RPMI7951 (cell line): ENCODE measurements at places on chromosomes 12 and 14. TPM values are rescaled to one million over a fixed set of nuclear protein-coding genes. Genes with fewer than 3 reads are reported as not detected.

DNA sequence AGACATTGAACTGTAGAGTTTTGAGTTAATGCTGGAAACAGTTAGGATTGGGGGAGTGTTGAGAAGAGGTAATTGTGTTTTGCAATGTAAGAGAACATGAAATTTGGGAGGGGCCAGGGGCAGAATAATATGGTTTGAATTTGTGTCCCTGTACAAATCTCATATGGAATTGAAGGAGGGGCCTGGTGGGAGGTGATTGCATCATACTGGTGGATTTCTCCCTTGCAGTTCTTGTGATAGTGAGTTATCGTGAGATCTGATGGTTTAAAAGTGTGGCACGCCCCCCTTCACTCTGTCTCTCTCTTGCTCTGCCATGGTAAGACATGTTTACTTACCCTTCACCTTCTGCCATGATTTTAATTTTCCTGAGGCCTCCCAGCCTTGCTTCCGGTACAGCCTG lies 876.0 kb upstream of the FBXO33 start:
- DNase-seq, result no peak

DNA sequence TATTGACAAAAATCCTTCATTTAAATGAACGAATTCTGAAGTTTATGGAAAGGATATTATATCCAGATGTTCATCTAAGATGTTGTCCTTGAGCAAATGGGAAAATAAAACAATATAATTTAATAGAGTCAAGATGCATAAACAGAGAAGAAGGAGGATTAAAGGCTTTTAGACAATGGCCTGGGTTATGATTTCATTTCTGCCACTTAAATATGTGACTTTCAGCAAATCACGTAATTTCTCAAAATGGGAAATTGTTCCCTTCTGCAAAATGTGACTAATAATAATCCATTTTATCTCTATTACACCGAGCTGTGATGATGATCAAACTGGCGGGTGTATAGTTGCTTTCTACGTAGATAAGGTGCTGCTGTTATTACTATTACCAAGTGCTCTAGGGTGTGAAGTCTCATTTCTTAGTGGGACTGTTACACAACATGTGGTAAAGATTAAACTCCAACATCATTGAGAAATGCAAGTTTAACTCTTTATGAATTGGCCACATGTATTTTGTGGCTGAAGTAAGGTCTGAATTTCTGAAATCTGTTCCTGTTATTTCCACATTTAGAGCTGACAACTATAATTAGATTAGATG lies 157.0 kb downstream of the MYRFL start:
- no peak for DNase-seq

DNA sequence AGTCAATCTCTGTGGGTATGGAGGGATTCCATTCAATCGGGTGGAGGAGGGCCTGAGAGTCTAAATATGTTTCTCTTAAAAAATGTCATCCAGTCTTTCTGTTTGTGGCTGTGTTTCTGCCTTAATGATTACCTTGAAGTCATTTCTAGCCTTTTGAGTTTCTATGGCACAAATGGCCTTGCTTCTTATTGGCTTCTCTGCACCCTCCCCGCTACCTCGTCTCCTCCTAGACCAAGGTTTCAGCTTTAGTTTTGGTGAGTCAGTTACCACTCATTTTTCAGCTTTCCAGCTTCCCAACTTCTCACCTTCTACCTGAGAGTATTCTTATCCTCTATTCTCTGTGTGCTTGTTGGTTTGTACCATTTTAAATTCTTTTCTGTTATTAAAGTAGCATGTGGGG lies 159.2 kb downstream of the SYNE2 start:
- DNase-seq, result no peak

GRCh38 chr12:57965766-57966165 lies 24.4 kb downstream of the ATP23 start:
- DNase-seq, result peak; percentile 53

The TAS2R13 gene
- 0.20 and 0.48 TPM in 2 replicates for total RNA-seq
